Activated CD4-positive, alpha-beta T cell treated with anti-CD3 and anti-CD28 coated beads for 36 hours (primary cell): ENCODE measurements at places on chromosomes 3 and 15. TPM values are rescaled to one million over a fixed set of nuclear protein-coding genes. Genes with fewer than 3 reads are reported as not detected.

DNA sequence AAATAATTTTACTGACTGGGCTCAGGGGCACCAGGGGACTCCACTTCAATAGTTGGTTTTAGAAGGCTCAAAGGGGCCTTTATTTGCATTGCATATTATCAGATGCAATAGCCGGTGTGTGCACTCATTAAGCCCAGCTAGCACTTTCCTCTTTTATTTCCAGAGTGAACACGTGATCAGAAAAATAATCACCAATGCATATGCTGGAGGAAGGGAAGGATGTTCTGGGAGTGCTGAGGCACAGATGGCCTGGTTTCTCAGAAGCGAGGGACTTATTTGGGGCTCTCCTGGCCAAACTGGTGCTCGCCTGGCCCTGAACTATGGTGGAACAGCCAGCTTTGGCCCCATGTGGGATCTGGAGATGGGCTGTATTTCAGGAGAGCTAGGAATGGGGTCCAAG, 60.4 kb upstream of the SEC13 start:
- no peak for DNase-seq

- no peak for DNase-seq
Observed at GRCh38 chr15:99965376-99965775, 232.1 kb upstream of the LYSMD4 start.

GRCh38 chr3:41092844-41093243, 106.5 kb upstream of the CTNNB1 start:
- DNase-seq = no peak

DNA sequence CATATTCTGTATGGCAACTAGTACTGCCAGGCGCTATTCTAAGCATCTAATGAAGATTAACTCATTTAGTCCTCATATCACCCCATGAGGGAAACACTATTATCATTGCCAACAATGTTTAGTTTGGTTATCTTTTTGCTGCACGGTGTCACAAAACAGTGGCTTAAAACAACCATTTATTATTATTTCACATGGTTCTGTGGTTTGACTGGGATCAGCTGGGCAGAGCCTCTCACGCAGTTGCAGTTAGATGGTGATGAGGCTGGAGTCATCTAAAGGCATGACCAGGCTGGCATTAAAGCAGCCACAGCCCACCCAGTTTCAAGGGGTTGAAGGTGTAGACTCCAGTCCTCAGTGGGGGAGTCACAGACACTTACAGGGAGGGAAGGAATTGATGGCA, 32.8 kb upstream of the RASA2 start:
- DNase-seq = no peak

Gene PARP6
- total RNA-seq = 58.2 TPM

Gene UBAP1L
- total RNA-seq = 2.7 TPM
